Renal pelvis (tissue), 12 donors: ENCODE measurements at places on chromosomes 4 and X.

- no peak for DNase-seq
These were observed 392.0 kb downstream of the GBA3 start for GRCh38 chr4:23084559-23085248.

DNA sequence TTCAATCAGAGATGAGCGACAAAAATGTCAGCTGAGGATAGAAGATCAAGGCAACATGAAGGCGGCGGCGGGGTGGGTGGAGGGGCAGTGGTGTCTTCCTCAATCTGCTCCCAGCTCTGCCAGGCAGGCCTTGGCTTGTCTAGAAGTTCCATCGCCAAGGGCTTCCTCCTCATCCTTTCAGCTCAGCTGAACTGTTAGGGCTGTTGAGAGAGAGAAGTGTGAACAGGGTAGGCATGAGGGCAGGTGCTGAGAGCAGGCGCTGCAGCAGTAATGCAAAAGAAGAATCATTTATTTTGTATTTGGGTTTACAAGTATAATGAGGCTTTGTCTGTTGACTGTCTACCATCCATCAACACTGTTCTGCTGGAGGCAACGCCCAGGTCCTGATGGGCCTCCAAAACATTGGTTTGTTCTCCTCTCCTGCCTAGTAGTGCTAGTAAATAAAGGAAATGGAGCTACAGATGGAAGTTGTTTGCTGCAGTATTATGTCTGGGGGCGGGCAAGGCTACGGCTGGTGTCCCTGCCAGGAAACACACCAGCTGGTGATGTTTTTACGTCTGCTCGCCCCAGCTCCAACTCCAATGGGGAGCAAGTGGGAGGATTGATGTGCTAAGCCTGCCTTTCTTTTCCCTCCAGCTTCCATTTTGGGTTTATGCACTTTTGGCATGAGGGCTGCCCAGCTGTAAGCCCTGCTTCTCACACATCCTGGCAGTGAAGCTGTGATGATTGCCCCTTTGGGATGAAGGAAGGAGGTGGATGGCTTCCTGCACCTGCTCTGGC is 139.4 kb upstream of the BOD1L1 start:
- DNase-seq, result no peak

DNA sequence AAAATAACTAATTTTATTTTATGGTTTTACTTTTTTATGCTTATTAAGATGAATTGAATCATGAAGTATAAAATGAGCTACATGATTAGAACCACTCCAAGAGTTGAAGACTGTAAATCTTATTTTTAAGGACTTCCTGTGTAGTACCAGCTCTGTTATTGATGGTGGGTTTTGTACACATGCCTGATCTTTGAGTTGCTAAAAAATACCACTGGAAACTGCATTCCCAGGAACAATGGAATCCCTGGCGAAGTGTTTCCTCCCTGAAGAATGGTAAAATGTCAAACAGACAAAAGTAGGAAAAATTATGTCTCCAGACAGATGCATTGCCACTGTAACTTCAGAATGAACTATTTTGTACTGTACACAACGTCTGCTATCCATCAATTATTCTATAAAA is 935.4 kb upstream of the TENM3 start:
- no peak for DNase-seq

GRCh38 chr4:71814433-71814832 is 30.6 kb upstream of the GC start:
- DNase-seq, result no peak

GRCh38 chr4:108051343-108051742 is 61.7 kb downstream of the HADH start:
- no peak for DNase-seq

GRCh38 chr4:105714071-105714521 is 5.5 kb downstream of the GSTCD start:
- DNase-seq, result no peak

GRCh38 chr4:84499624-84499982 is 511 bp upstream of the NKX6-1 start:
- no peak for DNase-seq

- no peak for DNase-seq
These were observed 201.4 kb downstream of the AASDH start for GRCh38 chr4:56185901-56186300.

DNA sequence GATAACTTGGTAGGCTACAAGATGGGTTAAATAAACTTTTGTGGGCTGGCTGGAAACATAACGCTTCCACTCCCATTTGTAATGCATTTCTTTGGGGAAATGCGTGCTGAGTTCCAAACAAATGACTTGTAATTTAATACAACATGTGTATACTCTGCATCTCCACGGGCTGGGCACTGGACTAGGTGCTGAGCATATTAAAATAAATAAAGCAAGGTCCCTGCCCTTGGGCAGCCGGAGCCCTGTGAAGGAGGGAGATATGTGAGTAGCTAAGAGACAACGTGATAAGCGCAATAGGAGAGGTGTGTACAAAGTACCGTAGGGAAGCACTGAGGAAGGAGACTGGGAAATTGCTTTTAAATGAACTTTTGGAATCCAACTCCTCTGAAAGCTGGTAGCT is 147.2 kb upstream of the RBPJ start:
- DNase-seq, result no peak

DNA sequence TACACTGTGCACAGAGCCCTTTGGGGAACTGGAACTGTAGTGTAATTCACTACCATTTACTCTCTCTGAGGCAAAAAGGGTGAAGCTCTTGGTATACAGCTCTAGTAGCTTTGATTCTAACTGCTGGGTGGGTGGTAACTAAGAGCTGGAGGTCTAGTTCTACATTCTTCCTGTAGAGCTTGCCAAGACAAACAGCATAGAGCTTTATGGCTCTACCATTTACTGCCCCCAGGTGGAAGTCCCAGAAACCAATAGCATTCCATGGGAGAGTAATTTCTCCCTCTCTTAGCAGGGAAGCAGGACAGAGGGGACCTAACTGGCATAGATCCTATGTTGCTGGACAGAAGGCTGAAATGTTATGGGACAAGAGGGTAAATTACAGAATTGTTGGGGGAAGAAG is 26.7 kb downstream of the HDAC8 start:
- peak; percentile 9 for DNase-seq

- no peak for DNase-seq
These were observed 476.2 kb downstream of the RAB28 start for GRCh38 chr4:13007802-13008470.

- DNase-seq, result peak; percentile 45
These were observed 1.1 kb downstream of the GAB1 start for GRCh38 chr4:143337600-143338287.

DNA sequence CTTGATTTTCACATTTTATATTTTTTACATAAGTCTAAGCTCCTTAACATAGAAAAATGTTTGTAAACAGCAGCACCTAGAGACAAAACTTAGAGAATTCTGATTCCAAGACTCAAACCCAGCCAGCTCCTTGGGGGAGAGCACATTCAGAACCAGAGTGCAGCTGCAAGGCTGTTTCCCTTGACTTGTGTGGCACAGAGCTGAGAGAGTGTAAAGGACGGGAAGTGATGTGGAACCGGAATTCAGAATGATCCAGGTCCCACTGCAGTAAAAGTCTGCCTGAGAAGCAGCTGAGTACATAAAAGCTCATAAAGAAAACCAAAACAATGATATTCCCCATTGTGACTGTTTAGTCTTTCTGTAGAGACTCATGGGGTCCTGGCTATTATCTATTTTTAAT is 713.8 kb downstream of the RAB28 start:
- DNase-seq, result peak; percentile 33

- DNase-seq, result peak; percentile 77
These were observed 377 bp downstream of the TIMM17B start for GRCh38 chrX:48897157-48897624.

DNA sequence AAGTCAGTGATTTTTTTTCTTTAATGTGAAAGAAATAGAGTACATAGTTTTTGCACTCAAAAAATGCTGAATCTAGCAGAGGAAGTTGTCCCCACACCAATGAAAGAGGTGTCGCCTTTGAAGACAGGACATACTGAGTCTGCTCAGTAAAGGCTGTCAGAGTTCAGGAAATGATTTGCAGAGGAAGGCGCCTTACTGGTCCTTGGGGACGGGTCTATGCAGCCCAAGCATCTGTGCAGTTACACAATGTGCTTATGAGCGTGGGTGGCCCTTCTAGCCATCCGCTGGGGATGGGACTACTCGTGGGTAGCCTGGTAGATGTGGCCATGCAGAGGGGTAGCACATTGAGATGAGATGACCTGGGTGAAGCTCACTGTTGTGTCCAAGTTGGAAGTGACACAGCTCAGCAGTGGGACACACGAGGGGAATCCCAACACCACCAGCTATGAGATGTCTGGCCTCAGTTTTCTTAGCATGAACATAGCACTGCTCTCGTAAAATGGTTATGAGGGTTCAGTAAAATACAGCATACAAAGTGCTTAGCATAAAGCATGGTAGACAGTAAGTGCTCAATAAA is 116.5 kb upstream of the RBPJ start:
- no peak for DNase-seq

- DNase-seq, result no peak
These were observed 30.5 kb downstream of the RHOH start for GRCh38 chr4:40227284-40227683.

GRCh38 chr4:147737623-147738022 is 5.7 kb downstream of the ARHGAP10 start:
- no peak for DNase-seq

DNA sequence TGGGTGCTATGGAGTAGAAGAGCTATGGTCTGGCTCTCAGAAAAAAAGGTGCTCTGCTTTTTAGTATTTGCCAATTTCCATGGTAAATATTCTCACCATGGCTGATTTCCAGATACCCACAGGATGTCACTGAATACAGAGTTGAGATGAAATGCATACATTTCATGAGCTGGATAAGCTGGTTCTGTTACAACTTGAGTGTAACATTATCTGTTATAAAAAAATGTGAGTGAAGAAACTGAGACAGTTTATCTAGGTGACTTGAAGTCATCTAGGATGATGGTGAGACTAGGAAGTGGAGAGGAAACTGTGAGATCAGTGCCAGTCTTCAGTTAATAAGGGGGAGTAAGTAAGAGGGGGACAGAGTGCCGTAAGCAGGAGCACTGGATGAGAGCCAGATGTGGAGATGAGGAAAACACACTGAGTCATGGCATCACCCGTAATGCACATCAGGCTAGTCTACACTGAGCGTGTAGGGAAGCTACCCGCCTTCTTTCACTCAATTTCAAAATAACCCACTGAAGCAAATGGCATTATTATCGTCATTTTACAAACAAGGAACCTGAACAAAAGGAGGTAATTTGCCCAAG is 5.0 kb downstream of the HPSE start:
- DNase-seq, result no peak

- no peak for DNase-seq
These were observed 862 bp upstream of the CENPU start for GRCh38 chr4:184734758-184735157.

- DNase-seq, result no peak
These were observed 1.2 kb downstream of the MSN start for GRCh38 chrX:65668377-65669310.

DNA sequence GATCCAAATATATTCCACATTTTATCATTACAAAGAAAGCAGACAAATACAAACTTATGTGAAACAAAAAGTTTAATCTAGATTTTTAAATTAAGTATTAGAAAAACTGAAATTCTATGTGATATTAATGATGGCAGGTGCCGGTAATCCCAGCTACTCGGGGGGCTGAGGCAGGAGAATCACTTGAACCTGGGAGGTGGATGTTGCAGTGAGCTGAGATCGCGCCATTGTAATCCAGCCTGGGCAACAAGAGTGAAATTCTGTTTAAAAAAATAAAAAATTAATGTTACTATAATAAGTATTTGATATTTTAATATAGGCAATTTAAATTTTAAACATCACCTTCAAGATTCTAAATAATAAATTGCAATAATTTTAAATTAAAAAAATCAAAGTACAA is 400.6 kb downstream of the PABPC4L start:
- no peak for DNase-seq

- DNase-seq, result peak; percentile 20
These were observed 145.8 kb upstream of the ATP6AP2 start for GRCh38 chrX:40434947-40435346.

DNA sequence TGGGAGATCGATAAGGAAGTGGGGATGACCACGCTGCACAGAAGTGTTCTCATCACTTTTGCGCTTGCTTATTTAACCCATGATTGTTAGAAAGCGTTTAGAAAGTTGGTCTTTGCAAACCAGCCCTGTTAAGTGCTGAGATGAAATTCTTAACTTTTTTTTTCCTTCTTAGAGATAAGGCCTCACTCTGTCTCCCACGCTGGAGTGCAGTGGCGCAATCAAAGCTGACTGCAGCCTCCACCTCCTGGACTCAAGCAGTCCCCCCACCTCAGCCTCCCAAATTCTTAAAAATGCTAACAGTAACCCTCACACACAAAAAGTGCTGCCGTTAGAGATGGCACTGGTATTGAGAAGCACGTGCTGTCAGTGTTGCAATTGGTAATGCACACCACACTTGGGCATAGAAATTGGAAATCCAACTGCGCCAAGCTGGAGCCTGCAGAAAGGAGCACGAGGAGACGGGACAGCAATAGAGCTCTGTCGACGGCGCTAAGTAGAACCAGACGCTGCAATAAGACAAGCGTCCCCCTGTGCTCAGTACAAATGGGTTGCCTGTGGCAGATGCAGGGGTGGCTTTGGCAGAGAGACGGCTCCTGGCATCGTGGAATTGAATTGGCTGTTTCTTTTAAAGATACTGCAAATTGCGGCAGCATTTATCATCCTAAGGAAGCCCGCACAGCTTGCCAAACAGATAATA is 113.4 kb downstream of the TBL1X start:
- DNase-seq, result no peak

DNA sequence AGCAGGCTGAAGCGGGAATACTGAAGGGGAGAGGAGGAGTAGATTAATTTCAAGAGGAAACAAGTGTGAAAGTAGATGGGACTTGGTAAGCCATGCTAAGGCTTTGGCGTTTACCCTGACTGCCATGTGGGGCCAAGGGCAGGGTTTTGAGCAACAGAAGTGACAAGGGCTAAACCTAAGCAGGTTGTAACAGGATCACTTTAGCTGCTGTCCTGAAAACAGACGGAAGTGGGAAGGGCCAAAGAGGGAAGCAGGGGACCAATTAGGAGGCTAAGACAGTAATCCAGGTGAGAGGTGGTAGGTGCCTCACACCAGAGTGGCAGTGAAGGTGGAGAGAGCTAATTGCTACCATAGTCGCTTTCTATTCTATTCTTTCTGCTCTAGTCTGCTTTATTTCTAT is 166.5 kb downstream of the PJA1 start:
- DNase-seq, result no peak

- DNase-seq, result no peak
These were observed 59.7 kb downstream of the NBDY start for GRCh38 chrX:56788717-56789122.

GRCh38 chrX:65407157-65407626 is 127.4 kb downstream of the LAS1L start:
- DNase-seq, result no peak

GRCh38 chr4:68396756-68397155 is 46.9 kb upstream of the YTHDC1 start:
- DNase-seq, result no peak
